ENCODE measurements at places on chromosomes 13 and 19.

GRCh38 chr19:38543286-38543806 is 74.4 kb downstream of the MAP4K1 start:
- H3K4me1 ChIP-seq = peaks cover 21% of the 10 kb centered on the region
- no peaks in the 10 kb centered on the region for H3K27me3 ChIP-seq
- DNase-seq = no peak
- no peak overlapping the region for H3K4me3 ChIP-seq
- H3K36me3 ChIP-seq = no peaks in the 10 kb centered on the region
- H3K27ac ChIP-seq = no peak overlapping the region

- no peak overlapping the region for H3K27ac ChIP-seq
- peaks cover under 1% of the 10 kb centered on the region for H3K4me1 ChIP-seq
- H3K27me3 ChIP-seq = no peaks in the 10 kb centered on the region
- peaks cover 7% of the 10 kb centered on the region for H3K36me3 ChIP-seq
Observed at GRCh38 chr19:45364696-45365095, 5.7 kb downstream of the ERCC2 start.

DNA sequence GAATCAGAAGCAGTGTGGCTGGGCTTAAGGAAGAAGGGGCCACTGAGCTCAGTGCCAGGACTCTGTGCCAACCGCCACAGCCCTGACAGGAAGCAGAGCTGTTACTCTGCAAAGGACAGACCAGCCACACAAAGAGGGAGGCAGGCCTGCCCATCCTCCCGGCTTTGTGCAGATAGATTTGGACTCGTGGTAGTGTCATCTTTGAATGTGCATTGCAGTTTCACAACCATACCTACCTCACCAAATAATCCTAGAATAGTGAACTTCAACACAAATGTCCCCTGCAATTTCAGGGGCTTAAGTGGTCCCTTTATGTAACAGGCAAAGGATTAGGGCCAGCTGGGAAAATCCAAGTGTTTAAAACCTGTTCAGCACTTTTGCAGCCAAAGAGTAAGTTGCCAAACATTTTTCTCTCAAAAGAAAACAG is 55.1 kb upstream of the CLDN10 start:
- no peak overlapping the region for H3K4me3 ChIP-seq
- no peaks in the 10 kb centered on the region for H3K36me3 ChIP-seq
- no peak overlapping the region for H3K27ac ChIP-seq
- no peak for DNase-seq

DNA sequence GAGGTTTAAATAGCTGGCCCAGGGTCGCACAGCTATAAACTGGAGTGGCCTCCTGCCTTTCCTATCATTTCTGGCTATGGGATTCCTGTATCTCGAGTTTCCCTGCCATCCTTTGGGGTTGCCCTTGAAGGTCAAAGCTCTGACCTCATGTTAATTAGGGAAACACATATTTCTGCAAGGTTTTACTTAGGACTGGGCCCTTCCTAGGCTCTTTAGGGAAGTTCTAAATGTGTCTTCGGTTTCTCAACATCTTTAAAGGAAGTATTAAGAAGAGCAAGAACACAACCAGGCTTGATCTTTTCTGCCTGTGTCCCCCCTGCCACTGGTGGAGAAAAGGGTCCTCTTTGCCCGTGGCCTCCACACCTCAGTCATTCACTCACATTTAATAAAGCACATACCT is 10.8 kb downstream of the LCP1 start:
- no peaks in the 10 kb centered on the region for H3K27me3 ChIP-seq
- H3K4me1 ChIP-seq = peaks cover 90% of the 10 kb centered on the region
- peak overlapping the region; percentile 5 for H3K4me3 ChIP-seq
- no peak for DNase-seq
- peak overlapping the region; percentile 77 for H3K27ac ChIP-seq

DNA sequence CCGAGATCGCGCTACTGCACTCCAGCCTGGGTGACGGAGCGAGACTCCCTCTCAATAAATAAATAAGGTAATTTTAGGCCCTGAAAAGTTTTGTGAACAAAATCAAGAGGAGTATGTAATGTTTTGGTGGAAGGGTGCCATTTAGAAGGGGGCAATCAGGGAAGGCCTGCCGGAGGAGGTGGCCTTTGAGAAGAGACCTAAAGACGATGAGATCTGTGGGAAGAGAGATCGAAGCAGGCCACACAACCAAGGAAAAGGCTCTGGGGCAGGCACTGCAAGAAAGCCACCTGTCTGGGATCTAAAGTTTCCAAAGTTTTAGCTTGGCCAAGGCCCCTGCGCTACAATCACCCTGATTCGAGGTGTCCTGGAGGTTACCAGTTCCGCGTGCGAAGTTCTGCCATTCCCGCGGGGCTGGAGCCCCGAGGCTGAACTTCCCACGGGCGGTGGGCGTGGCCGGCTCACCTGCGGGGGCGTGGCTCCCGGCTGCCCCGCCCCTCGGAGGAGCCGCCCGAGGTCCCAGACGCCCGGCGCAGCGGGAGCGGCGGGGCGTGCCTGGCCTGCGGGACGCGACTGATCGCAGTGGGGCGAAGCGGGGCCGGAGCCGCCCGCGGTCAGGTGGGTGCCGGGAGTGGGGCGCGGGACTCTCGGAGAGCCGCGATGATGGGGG is at the start of gene KLC3:
Gene KLC3 (plus strand): TSS at position 519 of the 667 bp plus-strand sequence. CDS start 4,792 bp downstream, outside the sequence.
- no peaks in the 10 kb centered on the region for H3K36me3 ChIP-seq
- H3K4me1 ChIP-seq = peaks cover 7% of the 10 kb centered on the region
- H3K27me3 ChIP-seq = peaks cover 18% of the 10 kb centered on the region
- H3K4me3 ChIP-seq = no peak within 1 kb of the TSS
- peak; percentile 34 for DNase-seq

GRCh38 chr19:50377051-50377461 is 799 bp downstream of the NR1H2 start:
- H3K4me1 ChIP-seq = no peaks in the 10 kb centered on the region
- H3K4me3 ChIP-seq = no peak overlapping the region
- DNase-seq = peak; percentile 44
- H3K27ac ChIP-seq = peak overlapping the region; percentile 99
- H3K27me3 ChIP-seq = no peaks in the 10 kb centered on the region

DNA sequence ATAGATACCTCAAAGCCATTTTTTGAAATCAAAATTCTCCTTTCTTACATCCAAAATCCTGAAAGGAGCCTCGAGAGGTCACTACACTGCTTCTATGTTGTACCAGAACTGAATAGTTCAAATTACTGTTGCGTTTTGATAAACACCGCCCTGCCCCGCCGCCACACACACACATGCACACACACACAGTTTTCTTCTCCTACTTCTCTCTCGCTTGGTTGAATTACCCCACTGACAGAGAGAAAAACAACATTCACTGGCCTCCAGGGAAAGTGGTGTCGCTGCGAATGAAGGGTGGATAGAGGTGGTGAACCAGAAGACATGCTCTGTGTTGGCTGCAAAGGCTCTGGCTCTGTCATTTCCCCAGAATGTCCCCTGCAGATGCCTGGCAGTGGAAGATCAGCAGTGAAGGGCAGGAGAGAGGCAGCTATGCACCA is 183.4 kb upstream of the RFC3 start:
- no peaks in the 10 kb centered on the region for H3K27me3 ChIP-seq
- H3K4me1 ChIP-seq = no peaks in the 10 kb centered on the region
- no peak overlapping the region for H3K27ac ChIP-seq
- H3K4me3 ChIP-seq = no peak overlapping the region
- no peaks in the 10 kb centered on the region for H3K36me3 ChIP-seq
- no peak for DNase-seq

DNA sequence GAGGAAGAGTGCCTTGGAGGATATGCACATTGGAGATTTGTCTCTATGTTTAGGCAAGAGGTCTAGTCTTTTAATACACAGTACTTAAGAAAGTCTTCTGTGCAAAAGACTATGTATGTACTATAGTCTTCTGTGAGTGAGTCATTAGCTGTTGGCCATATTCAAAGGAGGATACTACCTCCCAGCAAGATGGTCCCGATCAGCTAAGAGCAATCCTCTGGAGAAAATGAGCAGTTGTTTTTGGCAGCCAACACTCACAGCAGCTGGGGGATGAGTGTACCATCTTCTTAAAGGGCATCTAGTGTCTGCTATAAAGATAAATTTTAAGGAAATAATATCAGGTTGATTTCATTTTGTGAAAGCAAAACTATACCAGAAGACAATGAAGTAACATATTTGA is 487.8 kb downstream of the KCTD12 start:
- H3K27ac ChIP-seq = no peak overlapping the region
- no peak overlapping the region for H3K4me3 ChIP-seq
- H3K27me3 ChIP-seq = no peaks in the 10 kb centered on the region
- no peaks in the 10 kb centered on the region for H3K36me3 ChIP-seq
- no peak for DNase-seq
- H3K4me1 ChIP-seq = no peaks in the 10 kb centered on the region

GRCh38 chr19:34316741-34317301 is 48.2 kb upstream of the GPI start:
- H3K27me3 ChIP-seq = no peaks in the 10 kb centered on the region
- no peak overlapping the region for H3K27ac ChIP-seq
- DNase-seq = no peak
- H3K4me3 ChIP-seq = no peak overlapping the region
- H3K36me3 ChIP-seq = peaks cover 10% of the 10 kb centered on the region

- peaks cover 22% of the 10 kb centered on the region for H3K36me3 ChIP-seq
- H3K4me3 ChIP-seq = peak overlapping the region; percentile 99
- peak overlapping the region; percentile 100 for H3K27ac ChIP-seq
- DNase-seq = no peak
- peaks cover 46% of the 10 kb centered on the region for H3K4me1 ChIP-seq
- no peaks in the 10 kb centered on the region for H3K27me3 ChIP-seq
Observed at GRCh38 chr19:39408392-39409207, 2.0 kb downstream of the ZFP36 start.

- no peak overlapping the region for H3K27ac ChIP-seq
- no peak for DNase-seq
- H3K36me3 ChIP-seq = peaks cover 6% of the 10 kb centered on the region
- no peak overlapping the region for H3K4me3 ChIP-seq
Observed at GRCh38 chr19:7900931-7901330, 2.7 kb upstream of the MAP2K7 start.

DNA sequence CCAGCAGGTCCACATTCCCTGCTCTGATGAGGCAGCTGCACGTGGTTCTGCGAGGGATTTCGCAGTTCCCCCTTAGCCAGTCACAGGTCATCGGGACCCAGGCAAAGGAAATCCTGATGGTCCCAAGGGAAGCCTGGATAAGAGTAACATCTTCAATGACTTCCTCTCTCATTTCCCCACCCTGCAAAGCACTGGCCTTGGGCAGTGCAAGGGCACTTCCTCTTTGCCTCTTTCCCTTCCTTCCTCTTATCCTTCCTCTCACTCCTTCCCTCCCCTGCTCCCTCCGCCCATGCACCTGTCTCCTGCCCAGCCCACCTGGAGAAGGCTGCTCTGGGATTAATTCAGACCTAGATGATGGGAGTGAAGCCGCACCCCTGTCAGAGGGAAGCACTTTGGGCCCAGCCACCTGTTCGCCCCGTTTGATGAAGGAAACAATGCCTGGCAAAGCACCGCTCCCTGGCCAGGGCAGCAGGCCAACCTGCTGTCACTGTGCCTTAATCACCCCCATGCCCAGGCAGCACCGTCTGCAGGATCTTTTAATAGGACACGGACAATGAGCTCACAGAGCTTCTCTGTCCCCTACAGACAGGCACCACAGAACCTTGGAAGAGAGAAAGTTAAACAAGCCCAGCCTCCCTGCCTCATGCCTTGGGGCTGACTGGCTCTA is 113.5 kb upstream of the PABPC3 start:
- no peaks in the 10 kb centered on the region for H3K36me3 ChIP-seq
- no peak overlapping the region for H3K27ac ChIP-seq
- no peaks in the 10 kb centered on the region for H3K4me1 ChIP-seq
- no peak for DNase-seq

GRCh38 chr13:103965506-103966243 is 899.5 kb upstream of the SLC10A2 start:
- no peaks in the 10 kb centered on the region for H3K27me3 ChIP-seq
- no peak overlapping the region for H3K4me3 ChIP-seq
- no peak for DNase-seq
- no peaks in the 10 kb centered on the region for H3K4me1 ChIP-seq

GRCh38 chr19:8310342-8311055 is 2.3 kb upstream of the CD320 start:
- peaks cover 49% of the 10 kb centered on the region for H3K36me3 ChIP-seq
- H3K4me1 ChIP-seq = peaks cover 22% of the 10 kb centered on the region
- H3K27me3 ChIP-seq = no peaks in the 10 kb centered on the region
- DNase-seq = no peak
- no peak overlapping the region for H3K27ac ChIP-seq

DNA sequence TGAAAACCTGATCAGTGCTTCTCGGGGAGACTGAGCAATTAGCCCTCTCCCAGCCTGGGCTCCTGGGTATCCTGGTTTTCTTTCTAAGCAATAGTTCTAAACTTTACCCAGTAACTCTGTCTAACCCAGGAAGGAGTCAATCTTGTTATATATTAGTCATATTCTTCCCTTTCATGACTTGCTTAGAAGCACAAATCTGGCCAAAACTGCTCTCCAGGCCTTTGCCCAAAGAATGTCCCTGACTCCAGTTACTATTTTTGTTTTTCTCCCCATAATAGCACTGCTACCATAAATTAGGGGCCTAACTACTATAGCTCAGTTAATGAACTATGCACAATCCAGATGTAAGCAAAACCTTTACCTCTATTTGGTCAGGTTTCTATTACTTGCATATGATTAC is 355.8 kb upstream of the HTR2A start:
- DNase-seq = no peak
- no peak overlapping the region for H3K27ac ChIP-seq
- no peaks in the 10 kb centered on the region for H3K27me3 ChIP-seq

DNA sequence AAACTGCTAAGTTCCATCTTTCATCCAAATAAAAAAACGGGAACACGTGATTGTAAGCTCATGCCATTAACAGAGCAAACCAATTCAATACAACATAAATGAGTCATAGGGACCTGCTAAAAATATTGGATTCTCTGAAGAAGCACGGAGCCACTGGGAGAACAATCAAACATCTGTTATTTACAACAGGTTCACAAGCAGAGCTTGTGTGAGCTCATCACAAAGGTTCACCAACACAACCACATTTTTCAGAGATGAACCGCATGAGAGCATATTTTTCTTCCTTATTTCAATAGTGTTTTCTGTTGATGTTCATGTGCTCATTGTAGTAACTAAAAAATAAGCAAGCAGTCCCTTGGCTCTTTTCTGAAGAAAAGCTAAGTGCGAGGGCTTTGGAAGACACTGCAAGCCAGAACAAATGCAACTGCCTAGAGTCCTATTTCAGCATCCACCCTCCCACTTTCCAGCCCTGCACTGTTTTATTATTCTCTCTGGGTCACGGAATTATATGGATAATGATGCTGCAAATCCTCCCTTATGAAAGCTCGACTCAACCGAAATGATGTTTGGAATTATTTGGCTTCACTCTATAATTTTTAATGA is 545.8 kb downstream of the LIG4 start:
- no peak overlapping the region for H3K27ac ChIP-seq
- no peaks in the 10 kb centered on the region for H3K4me1 ChIP-seq
- no peaks in the 10 kb centered on the region for H3K27me3 ChIP-seq
- H3K4me3 ChIP-seq = no peak overlapping the region
- no peaks in the 10 kb centered on the region for H3K36me3 ChIP-seq
- no peak for DNase-seq
